ENCODE measurements at places on chromosomes 2 and 18.

DNA sequence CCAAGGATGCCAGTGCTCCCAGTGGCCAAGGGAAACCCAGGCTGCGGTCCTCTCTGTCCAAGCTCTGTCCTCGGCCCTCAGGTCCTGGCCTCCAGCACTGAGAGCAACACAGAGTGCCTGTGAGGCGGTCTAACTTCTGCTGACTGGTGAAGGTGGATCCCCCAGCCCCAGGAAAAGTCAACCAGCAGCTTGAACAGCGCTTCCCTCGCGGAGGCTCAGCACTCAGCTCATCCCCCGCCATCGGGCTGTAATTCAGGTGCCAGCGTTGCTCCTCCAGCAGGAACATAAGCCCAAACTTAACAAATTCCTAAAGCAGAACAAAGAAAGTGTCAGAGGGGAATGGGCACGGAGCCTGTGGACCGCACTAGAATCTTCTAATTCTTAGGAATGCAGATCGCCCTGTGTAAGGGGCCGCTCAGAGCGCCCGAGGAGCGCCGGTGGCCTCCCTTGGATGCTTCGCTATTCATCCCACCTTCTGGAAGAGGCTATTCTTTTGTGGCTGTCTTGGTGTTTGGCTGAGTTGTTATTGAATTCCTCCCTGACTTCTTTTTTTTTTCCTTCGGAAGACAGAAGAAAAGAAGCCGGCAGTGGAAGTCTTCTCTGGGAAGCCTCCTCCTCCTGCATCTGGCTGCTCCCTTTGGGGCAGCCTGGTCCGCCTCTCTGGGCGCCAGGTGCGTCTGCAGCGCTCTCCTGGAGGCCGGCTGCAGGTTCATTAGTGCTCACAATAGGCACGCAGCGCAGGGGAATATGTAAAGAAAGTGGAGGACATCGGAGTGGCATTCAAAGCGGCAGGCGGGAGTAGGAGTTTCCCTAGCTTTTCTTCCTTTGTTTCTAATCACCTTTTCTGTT lies 905.6 kb downstream of the TSN start:
- no peak for DNase-seq

GRCh38 chr2:17223211-17223610 lies 295.0 kb downstream of the RAD51AP2 start:
- no peak for DNase-seq

GRCh38 chr2:25453199-25453905 lies 111.6 kb upstream of the DNMT3A start:
- no peak for DNase-seq

- DNase-seq, result no peak
Measured at GRCh38 chr2:24490181-24490689, 819 bp upstream of the NCOA1 start.

DNA sequence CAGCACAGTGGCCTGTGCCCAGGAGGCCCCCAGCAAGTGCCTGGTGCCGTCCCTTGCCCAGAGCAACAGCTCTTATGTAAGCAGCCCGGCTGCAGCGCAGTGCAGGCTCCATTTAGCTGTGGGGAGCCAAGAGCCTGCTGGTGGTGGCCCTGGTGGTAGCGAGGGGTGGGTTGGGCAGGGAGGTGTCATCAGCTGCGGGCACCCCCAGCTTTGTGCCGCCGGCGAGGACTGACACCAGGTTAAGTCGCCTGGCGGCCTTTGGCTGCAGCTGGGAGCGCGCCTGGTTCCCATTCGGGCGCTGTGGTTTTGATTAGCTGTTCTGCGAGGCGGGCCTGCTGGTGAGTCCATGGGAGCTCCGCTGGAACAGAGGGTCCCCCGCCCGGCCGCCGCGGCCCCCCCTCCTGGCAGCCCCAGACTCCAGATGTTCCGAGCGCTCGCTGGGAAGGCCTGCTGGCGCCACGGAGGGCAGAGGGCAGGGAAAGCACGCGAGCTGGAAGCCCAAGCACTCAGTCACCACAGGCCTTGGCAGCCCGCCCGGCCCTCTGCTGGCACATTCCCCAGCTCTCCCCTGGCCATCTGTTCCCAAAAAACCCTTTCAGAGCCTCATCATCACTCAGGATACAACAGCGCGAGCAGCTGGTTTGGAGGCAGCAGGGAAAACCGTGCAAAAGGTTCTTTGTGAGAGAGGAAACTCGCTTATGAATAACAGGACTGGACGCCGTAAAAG lies 18.4 kb downstream of the ATOH8 start:
- DNase-seq, result peak; percentile 98

- no peak for DNase-seq
Measured at GRCh38 chr2:48105848-48106247, 199.6 kb upstream of the FBXO11 start.

DNA sequence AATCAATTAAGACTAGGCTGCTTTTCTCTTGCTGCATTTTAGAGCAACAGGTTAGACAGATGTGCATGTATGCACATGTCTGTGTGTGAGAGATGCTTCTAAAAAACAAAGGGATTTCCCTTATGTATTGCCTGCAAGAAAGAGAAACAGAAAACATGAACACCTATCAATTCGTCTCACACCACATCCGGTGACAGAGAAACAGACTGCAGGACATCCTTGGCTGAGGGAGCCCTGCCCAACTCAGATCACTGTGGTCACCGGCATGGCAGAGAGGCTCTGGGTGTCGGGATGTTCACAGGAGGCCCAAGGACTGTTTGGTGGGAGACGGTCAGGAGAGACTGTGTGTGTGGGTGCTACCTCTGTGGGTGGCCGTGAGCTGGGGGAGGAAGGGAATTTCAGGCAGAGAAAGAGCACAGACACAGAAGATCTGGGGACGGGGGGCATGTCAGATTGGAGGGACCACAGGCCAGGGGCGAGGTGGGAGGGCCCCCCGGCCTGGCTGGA lies 24.9 kb downstream of the FHL2 start:
- DNase-seq, result no peak

DNA sequence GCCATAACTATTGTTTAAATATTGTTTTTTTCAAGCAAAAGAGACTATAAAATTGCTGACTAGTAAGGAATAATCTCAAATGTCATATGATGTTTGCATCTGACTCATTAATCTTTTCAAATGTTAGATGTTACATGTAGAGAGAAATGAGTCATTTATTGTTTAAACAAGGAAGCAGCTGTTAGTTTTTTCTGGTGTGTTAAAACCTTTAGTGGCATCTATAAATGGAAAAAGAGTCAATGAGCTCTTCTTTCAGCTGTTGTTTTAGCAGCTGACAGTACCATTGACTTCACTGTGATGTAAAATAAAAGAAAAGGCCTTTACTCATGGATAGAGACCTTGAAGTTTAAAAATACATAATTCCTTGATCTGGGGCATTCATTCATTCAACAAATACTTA lies 1.8 kb upstream of the KLHL41 start:
- no peak for DNase-seq

GRCh38 chr18:37429791-37430190 lies 135.8 kb downstream of the CELF4 start:
- no peak for DNase-seq

- no peak for DNase-seq
Measured at GRCh38 chr2:191740759-191741158, 62.8 kb downstream of the NABP1 start.

DNA sequence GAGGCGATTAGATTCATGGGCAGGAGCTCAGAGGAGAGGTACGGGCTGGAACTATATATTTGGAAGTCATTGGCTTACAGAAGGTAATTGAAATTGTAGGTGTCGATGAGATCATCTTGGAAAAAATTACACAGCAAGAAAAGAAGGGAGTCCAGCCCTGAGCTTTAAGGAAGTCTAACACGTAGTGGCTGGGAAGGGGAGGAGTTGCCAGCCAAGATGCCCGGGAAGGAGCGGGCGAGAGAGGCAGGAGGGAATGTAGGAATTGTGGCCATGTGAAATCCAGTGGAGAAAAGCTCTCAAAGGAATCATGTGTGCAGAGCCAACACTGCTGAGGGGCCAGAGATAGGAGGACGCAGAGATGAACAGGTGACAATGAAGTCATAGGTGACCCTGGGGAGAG lies 25.6 kb upstream of the SCYGR1 start:
- no peak for DNase-seq

DNA sequence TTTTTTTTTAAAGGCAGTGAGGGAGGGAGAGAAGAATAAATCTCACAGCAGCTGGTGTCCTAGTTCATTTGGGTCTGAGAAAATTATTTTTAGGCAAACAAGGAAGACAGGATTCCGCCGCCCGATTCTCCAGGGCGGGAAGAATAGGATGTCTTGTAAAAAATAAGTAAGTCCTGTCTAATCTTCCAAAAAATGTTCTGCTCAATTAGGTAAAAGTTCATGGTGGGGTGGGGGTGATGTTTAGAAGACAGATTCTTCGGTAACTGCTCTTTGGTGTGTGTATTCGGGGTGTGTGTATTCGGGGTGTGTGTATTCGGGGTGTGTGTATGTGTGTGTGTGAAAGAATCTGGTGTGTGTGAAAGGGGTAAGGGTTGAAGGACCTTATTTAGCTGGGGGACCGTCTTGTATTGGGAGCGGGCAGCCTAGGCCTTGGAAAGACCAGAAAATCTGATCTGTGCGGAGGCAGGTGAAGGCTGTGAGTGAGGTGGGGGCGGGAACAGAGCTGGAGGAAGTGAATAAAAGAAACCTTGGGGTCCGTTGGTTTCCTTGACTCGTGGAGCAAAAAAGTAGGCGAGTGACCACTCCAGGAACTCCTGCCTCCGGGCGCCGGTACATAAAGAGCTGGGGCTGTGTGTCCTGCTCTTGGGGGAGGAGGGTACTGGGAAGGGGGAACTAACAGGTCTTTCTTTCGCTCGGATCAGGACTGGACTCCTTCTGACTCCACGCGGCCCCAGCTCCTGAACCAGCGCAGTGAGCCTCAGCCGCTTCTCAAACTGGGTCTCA lies 4.4 kb upstream of the PAX3 start:
- DNase-seq, result no peak

- DNase-seq, result no peak
Measured at GRCh38 chr2:228432116-228432515, 250.6 kb upstream of the SPHKAP start.

- DNase-seq, result no peak
Measured at GRCh38 chr2:120763508-120763907, 27.8 kb downstream of the GLI2 start.

GRCh38 chr2:27275211-27276150 lies at the start of gene DNAJC5G:
Gene DNAJC5G (plus strand): TSS chr2:27275433. CDS start chr2:27276729, 1,296 bp downstream.
- DNase-seq, result no peak

DNA sequence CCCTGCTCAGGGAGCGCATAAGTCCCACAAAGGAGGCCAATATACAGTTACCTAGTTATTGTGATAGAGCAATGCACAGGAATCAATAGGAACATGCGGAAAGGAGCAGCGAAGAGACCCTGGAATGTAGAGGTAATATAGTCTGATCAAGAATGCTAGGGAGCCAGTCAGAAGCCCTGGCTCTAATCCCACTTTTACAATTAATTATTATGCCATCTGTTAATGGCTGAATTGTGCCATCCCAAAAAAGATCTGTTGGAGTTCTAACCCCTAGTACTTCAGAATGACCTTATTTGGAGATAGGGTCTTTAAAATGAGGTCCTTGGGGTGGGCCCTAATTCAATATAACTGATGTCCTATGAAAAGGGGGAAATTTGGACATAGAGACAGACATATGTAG lies 7.7 kb upstream of the SPATS2L start:
- no peak for DNase-seq

- DNase-seq, result no peak
Measured at GRCh38 chr2:163878718-163879117, 142.9 kb upstream of the FIGN start.

GRCh38 chr2:16009560-16009959 lies 69.2 kb downstream of the MYCN start:
- DNase-seq, result no peak

DNA sequence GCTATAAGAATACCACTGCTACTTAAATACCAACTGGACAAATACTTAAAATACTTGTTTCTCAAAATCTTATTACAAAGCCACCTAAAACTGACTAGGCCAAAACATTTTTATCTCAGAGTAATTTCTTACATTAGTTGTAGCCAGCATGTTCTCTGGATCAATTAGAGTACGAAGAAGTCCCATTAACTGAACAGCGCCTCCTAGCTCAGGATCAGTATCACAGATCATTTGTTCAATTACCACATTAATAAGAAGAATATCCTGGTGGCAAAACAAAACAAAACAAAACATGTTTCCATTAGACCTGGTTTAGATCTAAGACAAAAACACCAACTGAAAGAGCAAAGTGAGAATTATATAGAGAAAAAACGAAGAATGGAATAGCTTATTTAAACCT lies 36.0 kb downstream of the PPP4R3B start:
- no peak for DNase-seq

- DNase-seq, result no peak
Measured at GRCh38 chr18:58515175-58515775, 113.6 kb downstream of the ALPK2 start.

GRCh38 chr2:50469784-50470183 lies 562.1 kb downstream of the NRXN1 start:
- no peak for DNase-seq

DNA sequence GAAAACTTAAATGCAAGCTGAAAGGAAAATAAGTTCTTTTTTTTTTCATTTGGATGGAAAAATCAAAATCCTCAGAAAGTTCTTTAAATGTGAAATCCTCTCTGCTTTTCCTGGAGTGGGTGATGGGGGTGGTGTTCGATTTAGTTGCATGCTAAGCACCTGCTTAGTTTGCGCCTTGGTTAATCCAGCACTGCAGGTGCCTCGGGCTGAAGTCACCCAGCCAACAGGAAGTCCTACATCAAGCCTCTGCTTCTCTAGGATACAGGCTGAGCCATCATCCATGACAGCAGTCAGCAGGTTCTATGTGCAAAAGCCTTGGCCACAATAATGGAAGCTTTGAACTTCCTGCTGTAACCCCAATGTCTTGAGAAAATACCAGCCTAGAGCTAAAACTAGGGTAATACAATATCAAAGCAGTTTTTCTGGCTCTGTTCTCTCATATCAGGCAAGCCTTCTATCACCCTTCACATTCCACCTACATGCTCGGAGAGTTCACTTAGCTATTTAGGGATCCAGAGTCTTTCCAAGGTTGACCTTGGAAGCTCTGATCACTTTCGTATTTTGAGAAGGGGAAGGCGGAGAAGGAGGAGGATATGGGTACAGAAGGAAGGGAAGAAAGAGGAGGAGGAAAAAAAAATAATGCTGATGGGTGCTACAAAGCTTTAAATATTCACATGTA lies 116.1 kb upstream of the LRRTM1 start:
- no peak for DNase-seq

GRCh38 chr2:240112914-240113690 lies 23.0 kb downstream of the COPS9 start:
- no peak for DNase-seq

DNA sequence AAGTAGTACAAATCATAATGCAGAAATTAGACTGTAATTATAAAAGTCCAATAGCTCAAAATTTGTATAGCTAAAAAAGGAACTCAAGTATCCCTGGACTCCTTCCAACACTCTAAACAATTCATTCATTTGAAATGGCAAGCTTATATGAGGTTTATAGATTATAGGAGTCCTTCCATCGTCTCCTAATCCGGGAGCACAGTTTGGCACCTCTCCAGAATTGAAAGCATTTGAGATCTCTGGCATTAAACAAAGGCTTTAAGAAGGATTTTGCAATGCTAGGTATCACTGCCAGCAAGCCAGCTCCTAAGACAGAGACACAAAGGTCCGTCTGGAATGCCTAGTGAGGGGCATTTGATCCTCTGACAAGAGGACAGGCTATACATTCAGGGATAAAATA lies 90.9 kb downstream of the ACVR1 start:
- peak; percentile 44 for DNase-seq
